Stimulated activated CD8-positive, alpha-beta memory T cell treated with anti-CD3 and anti-CD28 coated beads, Interleukin-4, amount 100 ng/mL, for 1 hour (primary cell): ENCODE measurements at places on chromosomes 2 and 18.
A peak's percentile ranks its signal among the peaks of the same experiment; 100 is the strongest.

DNA sequence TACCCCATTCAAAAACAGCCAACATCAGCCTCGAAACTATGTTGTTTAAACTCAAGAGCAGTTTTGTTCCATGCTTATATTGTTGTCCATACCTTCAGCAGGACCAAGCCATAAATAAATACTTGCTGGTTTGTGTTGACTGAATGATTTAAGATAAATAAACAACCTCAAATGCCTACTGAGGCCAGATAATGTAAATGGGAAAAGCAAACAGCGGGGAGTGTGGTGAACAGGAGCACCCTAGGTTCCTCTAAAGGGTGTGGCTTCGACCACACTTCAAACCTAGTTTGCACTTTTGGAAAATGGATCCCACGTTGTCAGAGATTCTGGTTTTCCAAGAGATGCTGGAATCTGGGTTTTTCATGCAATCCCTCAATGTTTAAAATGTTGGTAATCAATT lies 1.7 kb upstream of the PMAIP1 start:
- DNase-seq: no peak

DNA sequence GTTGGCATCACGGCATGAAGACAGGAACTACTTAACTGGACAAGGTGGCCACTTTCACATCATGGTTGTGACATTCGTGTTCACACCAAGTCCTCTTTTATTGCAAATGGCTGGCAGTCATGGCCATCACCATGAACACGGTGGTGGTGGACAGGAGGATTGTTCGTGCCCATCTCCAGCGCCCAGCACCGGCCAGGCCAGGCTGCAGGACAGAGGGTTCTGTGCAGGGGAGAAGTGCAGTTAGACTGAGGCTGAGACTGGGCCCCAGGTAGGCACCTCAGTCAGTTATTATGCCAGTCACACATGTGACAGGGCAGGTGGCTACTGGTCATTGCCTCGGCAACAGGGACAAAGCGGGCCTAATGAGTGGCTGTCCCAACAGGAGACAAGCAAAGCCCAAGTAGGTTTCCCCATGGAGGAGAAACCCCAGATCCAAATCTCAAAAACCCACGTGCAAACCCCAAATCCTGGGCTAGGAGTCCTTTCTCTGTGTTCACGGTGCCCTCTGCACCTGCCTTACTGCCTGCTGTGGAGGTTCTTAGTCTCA lies 468.1 kb upstream of the MYT1L start:
- DNase-seq: no peak

DNA sequence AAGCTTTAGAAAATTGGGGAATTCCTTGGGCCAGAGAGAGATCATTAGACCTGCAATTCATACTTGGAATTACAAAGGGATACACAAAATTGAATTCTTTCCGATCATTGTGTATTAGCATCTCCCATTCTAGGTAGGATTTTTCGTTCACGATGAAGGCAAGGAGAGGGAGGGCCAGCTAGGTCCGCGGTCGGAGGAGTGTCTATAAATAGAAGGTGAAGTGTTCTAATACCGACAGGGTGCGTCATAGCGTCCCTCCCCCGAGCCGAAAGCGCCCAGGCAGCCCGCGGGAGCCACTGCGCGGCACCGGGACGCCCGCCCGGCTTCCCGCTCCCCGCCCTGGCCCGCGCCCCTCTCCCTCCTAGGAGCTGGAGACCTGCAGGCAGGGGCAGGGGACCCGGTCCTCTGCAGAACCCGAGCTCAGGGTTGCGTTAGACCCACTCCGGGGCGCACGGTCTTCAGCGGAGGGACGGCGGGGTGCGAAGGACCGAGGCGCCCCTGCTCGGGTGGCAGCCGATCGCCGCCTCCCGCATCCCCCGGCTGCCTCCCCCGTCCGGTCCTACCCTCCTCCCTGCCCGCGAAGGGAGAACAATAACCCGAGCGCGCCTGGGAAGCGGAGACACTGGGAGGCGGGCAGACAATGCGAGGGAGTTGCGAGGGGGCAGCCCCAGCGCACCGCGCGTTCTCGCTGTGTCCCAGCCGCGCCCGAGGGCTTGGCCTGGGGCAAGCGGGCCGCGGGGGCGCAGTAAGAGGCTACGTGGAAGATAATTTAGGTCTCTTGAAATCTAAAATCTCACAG lies 114.2 kb upstream of the SERTAD2 start:
- DNase-seq: no peak

DNA sequence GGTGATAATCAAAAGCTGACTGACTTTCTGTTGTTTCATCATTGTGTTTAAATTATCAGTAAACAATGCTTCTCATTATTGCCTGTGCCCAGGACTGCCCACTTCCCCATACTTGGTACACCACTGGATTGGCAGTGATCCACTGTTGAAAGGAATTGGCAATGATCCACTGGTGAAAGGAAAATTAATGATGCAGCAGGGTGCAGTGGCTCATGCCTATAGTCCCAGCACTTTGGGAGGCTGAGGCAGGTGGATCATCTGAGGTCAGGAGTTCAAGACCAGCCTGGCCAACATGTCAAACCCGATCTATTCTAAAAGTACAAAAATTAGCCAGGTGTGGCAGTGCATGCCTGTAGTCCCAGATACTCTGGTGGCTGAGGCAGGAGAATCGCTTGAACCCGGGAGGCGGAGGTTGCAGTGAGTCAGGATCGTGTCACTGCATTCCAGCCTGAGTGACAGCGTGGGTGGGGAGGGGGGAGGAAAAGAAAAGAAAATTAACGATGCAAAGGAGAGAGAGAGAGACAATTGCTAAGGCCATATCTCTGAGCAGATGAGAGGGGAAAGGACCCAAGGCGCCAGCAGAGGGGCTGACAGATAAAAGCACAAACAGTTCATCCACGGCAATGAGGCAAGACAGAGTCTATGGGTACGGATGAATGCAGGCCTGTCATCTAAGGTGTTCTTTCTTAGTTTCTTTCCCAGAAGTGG lies 10.2 kb upstream of the GTF2A1L start:
- DNase-seq: no peak

GRCh38 chr2:147327613-147328012 lies 517.2 kb upstream of the ACVR2A start:
- peak; percentile 1 for DNase-seq

DNA sequence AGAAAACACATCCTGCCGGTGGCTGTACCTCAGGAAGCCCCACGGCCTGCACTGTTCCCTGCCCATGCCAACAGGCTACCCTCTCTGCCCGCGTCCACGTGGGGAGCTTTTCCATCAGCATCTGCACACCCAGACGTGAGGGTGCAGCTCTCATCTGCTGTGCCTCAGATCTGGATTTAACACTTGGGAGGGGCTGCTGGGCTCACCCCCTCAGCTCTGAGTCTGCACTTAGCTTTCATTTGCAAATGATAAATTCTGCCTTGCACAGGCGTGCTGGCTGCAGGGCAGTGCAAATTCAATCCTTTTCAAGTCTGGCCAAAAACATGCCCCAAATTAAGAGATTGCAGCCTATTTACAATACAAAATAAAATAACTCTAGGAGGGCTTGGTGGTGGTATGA lies 245.7 kb downstream of the TWIST2 start:
- DNase-seq: no peak
